ENCODE measurements at places on chromosomes 13 and 19.

- no peak for DNase-seq
Measured at GRCh38 chr13:77810430-77810829, 108.2 kb downstream of the EDNRB start.

DNA sequence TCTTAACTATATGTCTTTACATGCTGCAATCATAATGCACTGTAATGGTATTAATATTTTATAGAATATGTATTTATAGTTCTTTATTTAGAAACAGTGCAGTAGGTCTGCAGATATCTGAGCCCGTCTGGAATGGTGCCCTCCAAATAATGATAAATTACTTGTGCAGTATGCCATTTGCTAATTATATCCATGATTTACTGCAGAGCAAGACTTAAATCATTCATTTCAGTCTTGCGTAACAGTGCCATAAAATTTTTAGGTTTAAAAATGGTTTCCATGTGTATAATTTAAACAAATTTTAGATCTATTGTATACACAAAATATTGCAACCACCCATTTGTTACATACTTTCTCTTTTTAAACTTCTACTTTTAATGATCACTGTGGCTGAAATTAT lies 175.1 kb downstream of the ZNF536 start:
- DNase-seq: no peak

DNA sequence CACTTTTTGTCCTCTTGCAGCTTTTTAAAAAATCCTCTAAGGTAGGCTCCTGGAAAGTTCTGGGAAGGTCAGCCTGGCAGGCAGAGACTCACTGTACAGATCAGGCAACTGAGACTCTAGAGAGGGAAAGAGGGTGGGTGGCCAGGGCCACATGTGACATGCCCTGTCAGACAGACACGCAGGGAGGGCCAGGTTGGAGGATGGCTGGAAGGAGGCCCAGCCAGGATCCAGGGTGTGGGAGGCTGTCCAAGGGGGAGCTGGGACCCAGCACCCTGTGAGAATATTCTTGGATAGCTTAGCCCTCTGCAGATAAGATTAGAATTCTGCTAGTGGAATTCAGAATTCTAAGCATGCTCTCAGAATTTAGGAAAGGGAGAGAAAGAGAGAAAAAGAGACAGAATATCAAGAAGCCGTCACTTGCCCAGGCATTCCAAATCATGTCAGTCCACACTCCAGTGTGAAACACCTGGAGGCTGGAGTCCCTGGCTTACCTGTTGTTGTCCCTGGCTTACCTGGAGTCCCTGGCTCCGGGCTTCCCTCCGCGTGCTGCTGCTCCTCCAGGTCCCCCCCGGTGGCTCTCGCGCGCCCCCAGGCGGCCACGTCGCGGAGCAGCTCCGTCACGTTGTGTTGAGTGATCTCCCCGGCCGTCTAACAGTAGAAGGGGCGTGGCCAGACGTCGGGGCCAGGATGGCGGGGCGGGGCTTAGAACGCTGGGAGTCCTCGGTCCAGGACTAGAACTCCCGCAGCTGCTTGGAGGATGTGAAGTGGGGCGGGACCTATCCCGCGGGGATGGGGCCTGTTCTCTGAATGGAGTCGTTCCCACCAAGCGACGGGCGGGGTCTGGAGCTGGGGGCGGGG lies 2.8 kb upstream of the TNNI3 start:
- peak; percentile 97 for DNase-seq

- peak; percentile 93 for DNase-seq
Measured at GRCh38 chr13:98482476-98483444, 94.1 kb downstream of the STK24 start.

- DNase-seq: no peak
Measured at GRCh38 chr13:24685314-24685713, 5.1 kb downstream of the ATP12A start.

DNA sequence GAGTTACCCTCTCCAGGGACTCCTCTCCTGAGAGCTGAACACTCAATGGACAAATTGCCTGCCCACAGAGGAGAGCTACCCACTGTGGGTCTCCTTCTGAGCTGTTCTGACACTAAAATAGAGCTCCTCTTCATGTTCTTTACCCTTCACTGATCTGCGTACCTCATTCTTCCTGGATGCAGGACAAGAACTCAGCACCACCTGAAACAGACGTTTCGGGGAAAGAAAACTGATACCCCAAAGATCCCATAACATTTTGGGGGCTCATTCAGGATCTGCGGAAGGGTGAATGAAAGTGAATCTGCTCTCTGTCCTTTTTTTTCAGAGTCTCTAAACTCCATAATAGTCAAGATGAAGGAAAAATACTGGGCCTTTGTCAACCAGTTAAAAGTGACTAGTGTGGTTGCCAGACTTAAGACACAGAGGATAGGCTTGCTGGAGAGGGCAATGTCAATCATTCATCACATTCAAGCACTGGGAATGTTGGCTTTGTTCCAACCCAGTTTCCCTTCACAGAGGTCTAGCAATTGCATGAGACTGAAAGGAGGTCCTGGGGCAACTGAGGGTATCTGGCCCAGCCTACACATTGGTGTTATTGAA lies 136.7 kb upstream of the SLITRK6 start:
- DNase-seq: no peak

GRCh38 chr13:48505597-48506091 lies 27.2 kb downstream of the RCBTB2 start:
- DNase-seq: no peak

DNA sequence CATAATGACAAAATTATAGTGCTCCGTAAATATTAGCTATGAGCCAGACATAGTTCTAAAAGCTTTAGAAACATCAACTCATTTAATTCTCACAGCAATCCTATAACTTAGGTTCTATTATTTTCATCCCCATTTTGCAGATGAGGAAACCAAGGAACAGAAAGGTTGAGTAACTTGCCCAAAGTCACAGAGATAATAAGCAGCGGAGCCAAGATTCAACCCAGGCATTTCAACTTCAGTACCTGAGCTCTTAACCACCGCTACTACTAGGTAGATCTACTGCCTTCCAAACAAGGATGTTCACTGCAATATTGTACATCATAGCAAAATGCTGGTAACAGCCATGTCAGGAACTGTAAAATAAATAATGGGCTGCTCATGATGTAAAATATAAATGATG lies 39.9 kb downstream of the ELF1 start:
- DNase-seq: no peak

DNA sequence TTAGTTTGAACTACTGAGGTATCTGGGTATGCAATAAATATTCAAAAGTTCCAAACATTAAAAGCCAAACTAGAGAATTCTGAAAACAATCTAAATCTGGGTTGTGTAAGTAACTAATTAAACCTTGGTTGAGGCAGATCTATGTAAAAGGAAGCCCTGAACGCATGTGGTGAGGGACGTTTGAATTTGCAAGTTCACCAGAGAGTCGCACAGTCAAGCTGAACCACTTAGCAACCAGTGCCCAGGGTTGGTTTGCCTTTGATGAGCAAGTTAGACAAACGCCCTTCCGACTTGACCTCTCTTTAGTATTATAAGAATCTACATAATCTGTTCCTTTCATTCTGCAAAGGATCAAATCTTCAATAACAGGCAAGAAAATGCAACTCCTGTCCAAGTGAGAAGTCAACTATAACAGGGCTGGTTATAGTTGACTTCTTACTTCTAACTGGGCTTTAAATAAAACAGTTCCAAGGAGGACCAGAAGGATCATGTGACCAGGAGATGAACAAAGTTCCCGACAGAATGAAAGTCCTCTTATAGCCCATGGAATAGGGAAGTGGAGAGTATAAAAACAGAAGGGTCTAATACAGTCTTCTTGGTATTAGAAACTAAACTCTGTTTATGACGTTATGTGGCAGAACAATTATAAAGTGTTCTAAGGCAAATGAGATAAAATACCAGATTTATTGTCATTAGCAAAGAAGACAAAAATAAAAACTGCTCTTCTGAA lies 40.6 kb downstream of the PHF11 start:
- DNase-seq: no peak

DNA sequence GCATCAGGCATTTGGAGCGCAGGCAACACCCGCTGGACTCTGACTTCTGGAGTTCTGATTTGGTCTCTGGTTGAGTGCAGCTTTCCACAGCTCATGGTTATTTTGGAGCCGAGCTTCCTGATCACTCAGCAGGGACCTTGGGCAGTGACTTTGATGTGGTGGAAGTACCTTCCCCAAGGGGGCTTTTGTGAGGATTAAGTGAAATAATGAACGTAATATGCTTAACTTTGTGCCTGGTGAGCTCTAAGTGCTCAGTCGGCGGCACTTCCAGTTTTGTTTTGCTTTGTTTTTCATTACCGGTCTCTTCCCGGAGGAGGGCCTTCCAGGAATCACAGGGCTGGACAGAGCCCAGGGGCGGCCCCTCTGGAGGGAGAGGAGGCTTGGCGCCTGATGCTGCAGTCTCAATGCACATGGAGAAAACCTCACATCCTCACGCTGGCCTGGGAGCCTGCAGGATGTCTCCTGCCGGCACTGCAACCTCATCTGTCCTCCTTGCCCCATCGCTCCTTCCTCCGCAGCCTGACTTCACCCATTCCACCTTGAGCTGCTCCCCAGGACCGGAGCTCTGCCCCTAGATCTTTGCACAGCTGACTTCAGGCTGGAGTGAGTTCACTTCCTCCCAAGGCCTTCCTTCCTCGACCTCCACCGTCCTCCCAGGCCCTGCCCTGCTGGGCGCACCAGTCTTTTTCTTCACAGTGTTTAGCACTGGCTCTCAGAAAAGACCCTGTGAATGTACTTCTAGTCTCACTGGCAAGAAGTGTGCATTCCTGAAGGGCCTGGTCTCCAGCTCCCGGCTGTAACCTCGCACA lies 1.5 kb downstream of the PLEKHF1 start:
- DNase-seq: peak; percentile 47

DNA sequence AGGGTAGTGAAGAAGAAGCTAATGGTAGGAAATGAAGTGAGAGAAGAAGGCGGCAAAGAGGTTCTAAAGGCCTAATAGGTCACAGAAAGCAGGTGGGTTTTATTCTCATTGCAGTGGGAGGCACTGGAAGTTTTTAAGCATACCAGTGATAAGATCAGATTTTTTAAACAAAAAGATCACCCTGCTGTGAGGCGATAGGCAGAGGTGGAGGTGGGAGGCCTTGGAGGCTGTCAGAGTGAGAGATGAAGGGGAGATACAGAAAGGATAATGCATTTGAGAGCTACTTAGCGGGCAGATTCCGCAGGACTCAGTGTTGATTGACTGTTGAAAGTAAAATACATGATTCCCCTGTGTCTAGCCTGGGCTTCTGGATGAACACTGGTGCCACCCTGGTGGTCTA lies 116.7 kb upstream of the FRY start:
- no peak for DNase-seq

GRCh38 chr13:45464141-45464686 lies 525 bp upstream of the COG3 start:
- no peak for DNase-seq

GRCh38 chr19:55673465-55673864 lies 1.6 kb upstream of the EPN1 start:
- no peak for DNase-seq

DNA sequence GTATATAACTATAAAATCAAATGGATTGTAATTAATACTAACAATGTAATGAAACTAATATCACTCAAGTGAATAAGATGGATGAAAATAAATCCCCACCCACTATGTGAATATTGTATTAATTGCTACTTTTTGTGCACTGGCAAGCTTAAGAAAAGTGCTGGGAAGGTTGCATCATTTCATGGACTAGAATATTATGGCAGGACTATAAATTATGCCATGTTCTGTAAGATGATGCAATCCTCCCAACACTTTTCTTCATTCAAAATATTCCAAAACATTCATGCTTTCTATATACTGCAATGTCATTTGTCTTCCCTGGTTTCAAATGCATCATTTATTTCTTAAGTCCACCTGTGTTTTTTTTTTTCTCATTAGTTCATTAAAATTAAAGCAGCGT lies 457.6 kb upstream of the GPC6 start:
- peak; percentile 28 for DNase-seq

GRCh38 chr19:750640-751423 lies at the start of gene MISP:
MISP (plus strand) TSS chr19:751112; CDS start chr19:756947, 5,835 bp downstream.
- DNase-seq: peak; percentile 45

DNA sequence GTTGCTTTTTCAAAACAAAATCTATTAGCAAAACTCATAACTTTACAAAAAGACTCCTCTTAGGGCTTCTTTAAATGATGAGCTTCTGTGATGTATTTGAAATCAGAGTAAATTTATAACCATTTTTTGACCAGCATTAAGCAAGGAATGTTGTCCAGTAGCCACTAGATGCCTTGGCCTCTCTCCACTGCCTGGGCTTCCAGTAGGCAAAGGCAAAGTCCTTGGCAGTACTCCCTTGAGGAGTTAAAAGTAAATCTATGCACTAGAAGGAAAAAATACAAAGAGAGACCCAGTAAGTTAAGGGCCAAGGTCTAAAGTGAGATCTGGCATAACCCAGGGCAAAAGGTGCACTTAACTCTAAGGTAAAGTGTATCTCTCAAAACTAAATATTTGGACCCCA lies 9.5 kb downstream of the SERPINE3 start:
- no peak for DNase-seq

DNA sequence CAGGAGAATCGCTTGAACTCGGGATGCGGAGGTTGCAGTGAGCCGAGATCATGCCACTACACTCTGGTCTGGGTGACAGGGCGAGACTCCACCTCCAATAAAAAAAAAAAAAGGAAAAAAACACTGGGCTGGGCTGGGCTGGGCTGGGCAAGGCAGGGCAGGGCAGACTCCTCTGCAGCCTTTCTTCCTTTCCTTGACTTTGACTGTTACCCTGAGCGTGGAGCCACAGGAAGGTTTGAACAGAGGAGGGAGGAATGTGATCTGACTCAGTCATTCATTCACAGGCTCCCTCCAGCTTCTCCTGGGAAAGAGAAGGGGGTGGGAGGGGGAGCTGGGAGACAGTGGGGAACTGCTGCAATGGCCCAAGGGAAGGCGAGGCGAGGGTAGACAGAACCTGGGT lies 2.7 kb upstream of the ACTN4 start:
- DNase-seq: no peak

Data from NCI-H226 (cell line).